Pancreas (tissue), 10 donors: ENCODE measurements at places on chromosomes 16 and 17. TPM values are rescaled to one million over a fixed set of nuclear protein-coding genes. Genes with fewer than 3 reads are reported as not detected.
A peak's percentile ranks its signal among the peaks of the same experiment; 100 is the strongest.

- H3K4me3 ChIP-seq = no peak overlapping the region
- H3K27ac ChIP-seq = no peak overlapping the region
- no peaks in the 10 kb centered on the region for H3K4me1 ChIP-seq
- DNase-seq = no peak
- H3K36me3 ChIP-seq = peaks cover 11% of the 10 kb centered on the region
Measured at GRCh38 chr16:87445486-87445885, 47.3 kb downstream of the ZCCHC14 start.

DNA sequence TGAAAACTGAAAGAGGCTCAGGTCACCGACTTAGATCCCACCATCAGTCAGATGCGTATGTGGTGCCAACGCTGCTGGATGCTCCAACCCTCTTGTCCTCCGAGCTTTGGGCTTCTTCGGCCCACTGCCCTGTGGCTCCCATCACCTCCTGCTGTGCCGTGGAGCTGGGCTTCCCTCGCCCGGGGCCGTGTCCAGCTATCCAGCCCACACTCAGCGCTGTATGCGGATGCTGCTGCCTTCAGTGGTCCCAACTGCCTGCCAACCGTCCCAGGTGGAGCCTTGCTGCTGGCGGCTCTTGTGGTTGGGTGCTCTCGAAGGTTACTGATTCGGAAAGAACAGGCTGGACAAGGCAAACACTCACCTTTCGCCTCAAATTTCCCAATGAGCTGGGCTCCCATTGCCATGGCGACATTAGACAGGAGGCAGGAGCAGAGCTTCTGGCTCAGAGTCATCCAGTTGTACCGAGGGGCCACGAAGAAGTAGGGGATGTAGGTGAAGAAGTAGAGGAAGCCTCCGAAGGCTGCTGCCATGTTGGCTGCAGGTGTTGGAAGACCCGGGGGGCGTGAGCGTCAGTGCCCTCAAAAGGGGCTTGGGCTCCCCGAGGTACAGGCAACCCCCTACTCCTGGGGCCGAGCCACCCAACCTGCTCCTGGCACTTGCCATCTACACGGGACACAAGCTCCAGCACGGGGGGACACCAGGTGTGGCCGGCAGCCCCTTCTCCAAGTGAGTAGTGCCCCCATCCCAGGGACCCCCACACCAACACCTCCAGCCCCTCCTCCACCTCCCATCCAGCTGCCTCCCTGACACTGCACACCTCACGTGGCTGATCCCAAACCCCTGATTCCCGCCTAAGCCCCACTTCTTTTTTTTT, 32.2 kb downstream of the ABCA3 start:
- no peaks in the 10 kb centered on the region for H3K27me3 ChIP-seq
- no peak overlapping the region for H3K27ac ChIP-seq
- no peak for DNase-seq
- H3K36me3 ChIP-seq = no peaks in the 10 kb centered on the region
- H3K4me1 ChIP-seq = no peaks in the 10 kb centered on the region

GRCh38 chr17:58517378-58517927, 3.0 kb upstream of the MTMR4 start:
- no peaks in the 10 kb centered on the region for H3K27me3 ChIP-seq
- H3K27ac ChIP-seq = peak overlapping the region; percentile 100
- no peaks in the 10 kb centered on the region for H3K36me3 ChIP-seq
- no peak for DNase-seq
- peak overlapping the region; percentile 72 for H3K4me3 ChIP-seq

- H3K36me3 ChIP-seq = no peaks in the 10 kb centered on the region
- H3K4me1 ChIP-seq = peaks cover 8% of the 10 kb centered on the region
- H3K27ac ChIP-seq = peak overlapping the region; percentile 7
- peak overlapping the region; percentile 18 for H3K4me3 ChIP-seq
- no peaks in the 10 kb centered on the region for H3K27me3 ChIP-seq
Measured at GRCh38 chr17:2053380-2054261, 1.3 kb upstream of the HIC1 start.

DNA sequence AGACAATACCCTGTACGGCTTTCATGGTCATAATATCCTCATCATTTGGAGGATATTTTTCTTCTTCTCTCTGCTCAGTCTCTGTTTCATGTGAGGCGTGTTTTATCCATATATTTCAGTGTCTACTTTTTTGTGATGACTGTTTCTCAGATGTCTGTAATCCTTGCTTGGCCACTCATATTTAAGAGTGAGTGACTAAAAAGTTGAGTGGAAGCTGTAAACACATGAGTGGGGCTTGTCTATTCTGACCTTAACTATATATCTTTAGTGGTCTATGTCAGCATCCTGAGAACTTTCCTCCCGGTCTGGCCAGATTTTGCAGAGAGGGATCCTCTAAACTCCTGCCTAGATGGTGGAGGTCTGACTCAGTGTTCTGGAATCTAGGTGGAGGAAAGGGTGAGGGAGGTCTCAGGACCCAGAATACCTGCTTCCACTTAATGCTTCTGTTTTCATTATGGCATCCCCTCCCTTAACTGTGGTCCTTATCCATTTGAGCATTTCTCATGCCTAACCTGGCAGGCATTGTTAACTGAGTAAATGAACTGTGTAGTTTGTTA, 6.0 kb downstream of the DDX19B start:
- no peaks in the 10 kb centered on the region for H3K27me3 ChIP-seq
- no peaks in the 10 kb centered on the region for H3K36me3 ChIP-seq
- H3K4me1 ChIP-seq = no peaks in the 10 kb centered on the region
- no peak for DNase-seq
- H3K27ac ChIP-seq = no peak overlapping the region
- no peak overlapping the region for H3K4me3 ChIP-seq

GRCh38 chr17:17415006-17415405, 61.8 kb upstream of the MED9 start:
- DNase-seq = no peak
- peaks cover 5% of the 10 kb centered on the region for H3K4me1 ChIP-seq
- no peaks in the 10 kb centered on the region for H3K27me3 ChIP-seq
- no peak overlapping the region for H3K27ac ChIP-seq
- no peak overlapping the region for H3K4me3 ChIP-seq
- H3K36me3 ChIP-seq = no peaks in the 10 kb centered on the region

GRCh38 chr17:39774047-39774446, 36.3 kb downstream of the GRB7 start:
- H3K36me3 ChIP-seq = no peaks in the 10 kb centered on the region
- no peaks in the 10 kb centered on the region for H3K4me1 ChIP-seq
- H3K27ac ChIP-seq = no peak overlapping the region
- no peaks in the 10 kb centered on the region for H3K27me3 ChIP-seq

- H3K4me1 ChIP-seq = no peaks in the 10 kb centered on the region
- H3K27ac ChIP-seq = no peak overlapping the region
- no peaks in the 10 kb centered on the region for H3K36me3 ChIP-seq
- DNase-seq = no peak
- no peak overlapping the region for H3K4me3 ChIP-seq
Measured at GRCh38 chr17:17309356-17309755, 6.2 kb downstream of the NT5M start.

GRCh38 chr17:17086585-17086984, 44.3 kb downstream of the MPRIP start:
- H3K4me3 ChIP-seq = no peak overlapping the region
- H3K27ac ChIP-seq = no peak overlapping the region
- no peaks in the 10 kb centered on the region for H3K36me3 ChIP-seq
- no peaks in the 10 kb centered on the region for H3K27me3 ChIP-seq
- peaks cover 14% of the 10 kb centered on the region for H3K4me1 ChIP-seq

DNA sequence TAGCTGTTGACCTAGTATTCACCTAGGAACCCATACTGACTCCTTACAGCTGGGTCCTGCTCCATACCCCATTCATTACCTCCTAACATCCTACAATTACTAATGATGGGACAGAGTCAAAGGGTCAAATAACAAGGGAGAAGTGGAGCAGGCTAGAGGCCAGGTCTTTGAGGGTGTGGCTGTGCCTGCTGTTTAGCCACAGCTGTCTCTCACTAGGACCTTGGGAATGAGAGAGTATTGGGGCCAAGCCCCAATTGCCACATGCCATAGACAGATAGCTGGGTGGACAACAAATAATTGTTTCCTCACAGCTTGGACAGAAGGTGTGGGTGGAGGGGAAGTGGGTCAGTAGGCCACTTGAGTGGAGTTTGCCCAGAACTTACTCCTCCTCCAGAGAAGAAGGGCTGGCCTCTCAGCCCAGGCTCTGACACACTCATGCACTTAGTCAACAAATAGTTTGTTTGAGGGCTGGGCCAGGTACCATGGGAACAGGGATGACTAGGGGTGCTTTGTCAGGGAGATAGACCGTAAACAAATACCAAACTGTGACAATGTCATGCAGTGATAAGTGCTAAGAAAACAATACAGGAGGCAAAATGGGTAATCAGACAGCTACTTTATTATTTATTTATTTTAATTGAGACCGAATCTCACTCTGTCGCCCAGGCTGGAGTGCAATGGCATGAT, 10.2 kb upstream of the CENPT start:
- H3K4me1 ChIP-seq = peaks cover 29% of the 10 kb centered on the region
- H3K27ac ChIP-seq = peak overlapping the region; percentile 82
- H3K36me3 ChIP-seq = no peaks in the 10 kb centered on the region
- DNase-seq = peak; percentile 86
- no peak overlapping the region for H3K4me3 ChIP-seq

DNA sequence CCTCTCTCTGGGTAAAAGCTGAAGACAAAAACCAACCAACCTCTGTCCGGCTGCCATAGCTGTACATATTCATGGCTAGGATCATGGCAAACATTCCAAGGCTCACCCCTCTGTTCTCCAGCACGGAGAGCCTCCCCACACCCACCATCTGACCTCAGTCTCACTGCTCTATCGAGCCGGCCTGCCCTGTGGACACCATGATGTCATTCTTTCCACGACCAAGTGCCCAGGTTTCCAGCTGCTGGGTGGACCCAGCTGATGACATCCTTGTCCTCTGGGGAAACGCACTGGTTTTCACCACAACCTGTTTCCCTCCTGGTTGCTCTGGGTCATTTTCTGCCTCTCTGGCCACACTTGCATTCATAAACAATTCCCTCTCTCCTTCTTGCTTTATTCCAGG, 67.7 kb downstream of the NDEL1 start:
- H3K27ac ChIP-seq = no peak overlapping the region
- no peaks in the 10 kb centered on the region for H3K4me1 ChIP-seq
- no peaks in the 10 kb centered on the region for H3K27me3 ChIP-seq
- DNase-seq = no peak

- no peaks in the 10 kb centered on the region for H3K4me1 ChIP-seq
- H3K27ac ChIP-seq = no peak overlapping the region
- no peak for DNase-seq
Measured at GRCh38 chr16:50902457-50902856, 160.6 kb downstream of the CYLD start.

GRCh38 chr16:23005951-23006350, 143.3 kb downstream of the USP31 start:
- H3K4me1 ChIP-seq = no peaks in the 10 kb centered on the region
- no peak for DNase-seq
- no peaks in the 10 kb centered on the region for H3K27me3 ChIP-seq

- no peak overlapping the region for H3K4me3 ChIP-seq
- no peaks in the 10 kb centered on the region for H3K27me3 ChIP-seq
- DNase-seq = no peak
- no peak overlapping the region for H3K27ac ChIP-seq
Measured at GRCh38 chr17:42428141-42428944, 5.3 kb upstream of the CAVIN1 start.

DNA sequence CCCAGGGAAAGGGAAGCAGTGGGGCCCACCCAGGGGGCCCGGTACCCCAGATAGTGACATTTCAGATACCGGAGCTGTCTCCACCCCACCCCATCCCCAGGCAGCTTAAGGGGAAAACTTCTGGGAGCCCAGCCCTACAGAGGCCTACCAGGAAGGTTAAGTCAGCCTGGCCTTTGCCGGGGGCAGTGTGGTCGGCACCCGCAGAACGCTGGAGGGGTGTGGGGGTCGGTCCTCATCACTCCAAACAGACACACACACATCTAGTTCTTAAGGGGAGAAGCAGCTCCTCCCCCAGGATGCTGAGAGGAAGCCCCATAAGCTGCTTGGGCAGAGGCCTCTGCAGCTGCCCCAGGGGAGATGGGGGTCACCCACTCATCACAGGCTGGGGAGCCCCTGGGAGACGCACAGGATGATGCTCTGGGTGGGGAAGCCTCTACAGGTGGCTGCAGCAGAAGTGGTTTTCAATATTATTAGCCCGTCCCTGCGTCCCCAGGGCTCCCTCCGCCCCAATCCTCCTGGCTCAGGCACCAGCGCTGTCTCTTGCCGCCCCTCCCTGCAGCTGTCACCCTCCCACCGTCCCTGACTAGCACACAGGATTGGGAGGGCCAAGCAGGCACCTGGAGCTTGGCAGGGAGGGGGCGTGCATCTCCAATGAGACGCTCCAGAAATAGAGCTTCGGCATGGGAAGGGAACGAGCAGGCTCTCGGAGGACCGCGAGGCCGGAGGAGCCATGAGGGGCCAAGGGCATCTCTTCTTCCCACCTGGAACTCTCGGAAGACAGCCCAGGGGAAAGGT, 1.4 kb upstream of the ABR start:
- no peak for DNase-seq
- no peak overlapping the region for H3K4me3 ChIP-seq
- H3K27me3 ChIP-seq = no peaks in the 10 kb centered on the region
- no peaks in the 10 kb centered on the region for H3K36me3 ChIP-seq

DNA sequence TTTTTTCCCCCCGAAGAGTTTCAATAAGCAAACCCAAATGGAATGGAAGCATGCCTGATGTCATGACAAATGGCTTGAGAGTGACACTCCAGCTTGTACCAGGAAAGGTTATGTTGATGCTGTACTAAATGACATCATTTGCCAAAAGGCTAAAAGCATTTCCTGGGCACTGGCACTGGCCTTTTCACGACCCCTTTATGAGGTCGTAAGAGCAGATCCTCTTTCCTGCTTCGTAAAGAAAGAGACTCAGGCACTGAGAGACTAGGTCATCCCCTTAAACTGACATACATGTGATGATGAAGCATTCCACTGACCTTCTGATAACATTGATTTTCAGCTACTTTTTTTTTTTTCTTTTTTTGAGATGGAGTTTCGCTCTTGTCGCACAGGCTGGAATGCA, 30.5 kb downstream of the CEP295NL start:
- peaks cover 19% of the 10 kb centered on the region for H3K36me3 ChIP-seq
- no peak overlapping the region for H3K27ac ChIP-seq
- no peak for DNase-seq
- no peak overlapping the region for H3K4me3 ChIP-seq
- H3K27me3 ChIP-seq = no peaks in the 10 kb centered on the region
- peaks cover 33% of the 10 kb centered on the region for H3K4me1 ChIP-seq

GRCh38 chr17:55540414-55541091, 29.3 kb upstream of the SMIM36 start:
- no peak overlapping the region for H3K4me3 ChIP-seq
- no peaks in the 10 kb centered on the region for H3K36me3 ChIP-seq
- H3K27me3 ChIP-seq = peaks cover 4% of the 10 kb centered on the region
- no peak overlapping the region for H3K27ac ChIP-seq
- no peak for DNase-seq
- H3K4me1 ChIP-seq = no peaks in the 10 kb centered on the region

- H3K4me3 ChIP-seq = no peak overlapping the region
- no peak overlapping the region for H3K27ac ChIP-seq
- H3K36me3 ChIP-seq = no peaks in the 10 kb centered on the region
- no peaks in the 10 kb centered on the region for H3K4me1 ChIP-seq
- DNase-seq = no peak
Measured at GRCh38 chr16:78277321-78278055, 178.0 kb downstream of the WWOX start.

Gene SDK2
- total RNA-seq = 0.16 TPM

Gene TAX1BP3
- 33.8 TPM for total RNA-seq

Gene WWP2
- 34.3 TPM for total RNA-seq

Gene SLC13A2
- not detected for total RNA-seq

Gene CDH3
- 1.3 TPM for total RNA-seq

Gene ZNF205
- total RNA-seq = 6.8 TPM

Gene FAM20A
- 0.59 TPM for total RNA-seq

Gene DRG2
- 24.0 TPM for total RNA-seq
